ENCODE measurements at places on chromosomes 2 and 18.

DNA sequence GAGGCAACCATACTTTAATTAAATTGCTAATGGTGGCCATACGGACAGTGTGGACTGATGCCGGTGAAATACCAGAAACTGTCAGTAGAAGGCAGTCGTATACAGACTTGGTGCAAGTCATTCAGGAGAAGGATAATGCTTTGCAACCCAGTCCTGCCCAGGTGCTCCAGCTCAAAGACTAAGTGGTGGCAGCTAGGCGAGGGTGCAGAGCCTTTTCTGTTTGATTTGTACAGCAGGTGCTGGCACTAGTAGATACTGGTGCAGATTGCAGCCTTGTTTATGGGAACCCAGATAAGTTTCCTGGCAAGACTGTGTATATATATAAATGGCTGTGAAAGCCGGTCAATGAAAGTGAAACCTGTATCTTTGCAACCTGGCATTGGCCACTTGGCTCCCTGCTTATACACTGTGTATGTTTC lies 208.3 kb upstream of the SYT4 start:
- no peak for DNase-seq

GRCh38 chr2:16663121-16663905 lies 2.3 kb downstream of the CYRIA start:
- DNase-seq: no peak

DNA sequence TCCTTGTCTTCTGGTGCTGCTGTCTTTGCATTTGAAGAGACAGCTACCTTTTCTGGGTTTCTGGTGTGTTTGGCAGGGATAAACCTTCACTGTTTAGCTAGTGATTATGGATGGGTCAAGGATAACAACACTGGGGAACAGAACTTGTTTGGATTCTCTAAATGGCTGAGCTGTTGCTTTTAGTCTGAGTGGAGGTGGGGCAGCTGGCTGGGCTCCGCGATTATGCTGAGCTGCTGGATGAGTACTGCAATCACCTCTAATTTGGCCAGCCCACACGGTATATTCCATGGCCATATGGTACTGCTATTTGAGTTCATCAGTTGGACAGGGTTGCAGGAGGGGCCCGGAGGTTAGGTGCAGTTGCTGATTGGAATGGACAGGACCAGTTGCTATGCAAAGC lies 361.6 kb upstream of the TFPI start:
- DNase-seq: no peak

- DNase-seq: no peak
These were observed 320.0 kb downstream of the MTX2 start for GRCh38 chr2:176589287-176589686.

DNA sequence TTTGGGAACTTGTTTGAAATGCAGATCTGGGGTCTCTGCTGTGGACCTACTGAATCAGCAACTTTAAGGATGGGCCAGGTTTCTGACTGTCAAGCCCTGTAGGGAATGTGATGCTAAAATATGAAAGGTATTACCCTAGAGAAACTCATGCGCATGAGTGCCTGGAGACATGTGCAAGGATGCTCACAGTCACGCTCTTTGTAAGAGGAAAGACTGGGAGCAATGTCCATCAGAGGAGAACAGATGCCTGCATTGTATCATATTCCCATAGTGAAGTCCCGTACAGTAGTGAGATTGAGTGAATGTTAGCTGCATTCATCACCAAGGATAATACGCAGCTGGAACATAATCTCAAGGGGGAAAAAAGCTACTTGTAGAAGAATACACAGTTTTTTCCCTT lies 14.1 kb downstream of the ZNF407 start:
- no peak for DNase-seq

GRCh38 chr18:7657937-7658336 lies 90.8 kb downstream of the PTPRM start:
- no peak for DNase-seq

- DNase-seq: no peak
These were observed 172.9 kb downstream of the NDUFA10 start for GRCh38 chr2:239852272-239852671.

- no peak for DNase-seq
These were observed 37.5 kb upstream of the SERPINB2 start for GRCh38 chr18:63850020-63850419.

GRCh38 chr2:240916571-240917008 lies 10.5 kb downstream of the CROCC2 start:
- no peak for DNase-seq

DNA sequence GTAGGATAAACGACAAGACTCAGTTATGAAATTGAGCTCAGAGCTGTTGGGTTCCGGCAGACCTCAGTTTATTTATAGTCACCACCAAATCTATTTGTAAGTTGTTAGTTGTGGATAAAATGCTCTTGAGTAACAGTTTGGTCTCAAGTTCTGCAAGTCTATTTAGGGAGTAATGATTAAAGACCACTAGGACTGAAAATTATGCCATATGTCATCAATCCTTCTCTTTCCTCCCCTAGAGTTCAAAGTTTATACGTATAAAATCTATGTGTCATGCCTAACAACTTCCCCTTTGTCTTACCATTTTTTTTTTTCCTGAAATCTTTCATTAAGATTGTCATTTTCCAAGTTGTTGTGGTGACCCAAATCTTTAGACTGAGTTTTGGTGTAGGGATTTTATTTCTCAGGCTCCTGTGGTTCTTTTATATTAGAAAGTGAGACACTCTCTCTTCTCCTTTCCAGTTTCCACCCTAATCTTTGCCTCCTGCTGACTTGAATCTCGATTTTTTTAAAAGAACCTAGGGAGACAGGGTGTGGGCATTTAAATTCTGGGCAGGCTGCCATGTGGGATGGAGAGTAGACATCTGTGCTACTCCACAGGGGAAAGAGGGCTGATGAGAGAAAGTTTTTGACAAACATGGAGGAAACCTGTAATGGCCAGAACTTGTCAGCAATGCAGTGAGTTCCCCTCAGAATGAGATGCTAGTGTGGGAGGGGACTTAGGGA lies 51.0 kb downstream of the LAMA3 start:
- no peak for DNase-seq

- no peak for DNase-seq
These were observed 657.0 kb upstream of the SYT4 start for GRCh38 chr18:43934322-43934721.

DNA sequence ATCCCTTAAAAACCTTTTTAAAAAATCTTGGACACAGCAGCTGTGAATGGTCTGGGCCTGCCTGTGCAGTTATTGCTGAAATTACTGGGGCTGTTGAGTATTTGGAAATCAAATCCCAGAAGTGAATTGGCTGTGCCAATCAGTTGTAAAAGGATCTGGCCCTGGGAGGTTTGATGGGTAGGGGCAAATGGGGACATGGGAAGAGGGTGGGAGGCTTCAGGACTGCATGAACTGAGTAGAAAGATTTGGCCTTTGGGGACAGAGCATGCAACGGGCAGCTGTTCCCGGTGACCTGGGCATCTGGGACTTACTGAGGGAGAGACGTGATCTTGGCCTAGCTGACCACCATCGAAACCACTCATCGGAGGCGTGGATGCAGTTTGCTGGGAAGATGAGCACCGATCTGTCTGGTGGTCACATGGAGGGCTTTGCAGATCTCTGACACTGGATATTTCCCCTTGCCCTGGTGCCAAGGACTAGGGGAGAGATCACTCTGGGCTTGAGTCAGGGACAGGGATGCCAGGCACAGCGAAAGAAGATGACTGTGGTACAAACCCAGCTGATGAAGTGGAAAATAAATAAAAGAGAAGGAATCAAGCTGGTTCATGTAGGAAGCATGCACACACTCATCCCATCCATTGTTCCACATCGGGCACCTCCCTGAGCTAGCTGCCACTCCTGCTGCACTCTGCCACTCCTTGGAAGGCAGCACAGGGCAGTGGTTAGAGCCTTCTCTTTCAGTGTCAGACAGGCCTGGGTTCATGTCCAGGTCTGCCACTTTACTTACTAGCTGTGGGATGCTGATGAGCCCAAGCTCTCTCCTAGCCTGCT lies 58.4 kb downstream of the SEMA4F start:
- DNase-seq: no peak

- DNase-seq: no peak
These were observed 646.3 kb upstream of the LRATD1 start for GRCh38 chr2:13986119-13986720.

DNA sequence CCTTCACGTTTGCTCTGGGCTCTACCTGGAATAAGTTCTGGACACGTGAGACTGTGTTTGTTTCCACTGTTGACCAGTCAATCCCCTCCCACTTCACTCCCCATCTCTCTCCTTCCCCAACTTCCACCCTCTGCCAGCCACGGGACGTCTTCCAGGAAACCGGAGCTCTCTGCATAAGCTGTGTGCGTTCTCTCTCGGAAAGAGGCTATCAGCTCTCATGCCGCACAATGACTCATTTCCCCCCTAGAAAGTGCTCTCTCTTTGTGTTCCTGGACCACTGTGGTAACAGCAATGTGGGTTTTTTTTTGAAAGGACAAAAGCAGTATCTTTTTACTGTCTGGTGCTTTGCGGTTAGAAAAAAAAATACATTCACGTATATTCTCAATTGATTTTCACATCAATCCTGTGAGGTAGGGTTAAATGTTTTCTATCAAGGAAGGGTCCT lies 10.2 kb downstream of the PROKR1 start:
- DNase-seq: no peak

- DNase-seq: no peak
These were observed 37.7 kb upstream of the TBC1D8 start for GRCh38 chr2:101188683-101189405.

GRCh38 chr2:128090945-128091725 lies at the start of gene UGGT1:
UGGT1 (plus strand) TSS chr2:128091200; CDS start chr2:128091358, 158 bp downstream.
- DNase-seq: peak; percentile 77

GRCh38 chr18:54360406-54360805 lies 2.7 kb downstream of the C18orf54 start:
- no peak for DNase-seq

DNA sequence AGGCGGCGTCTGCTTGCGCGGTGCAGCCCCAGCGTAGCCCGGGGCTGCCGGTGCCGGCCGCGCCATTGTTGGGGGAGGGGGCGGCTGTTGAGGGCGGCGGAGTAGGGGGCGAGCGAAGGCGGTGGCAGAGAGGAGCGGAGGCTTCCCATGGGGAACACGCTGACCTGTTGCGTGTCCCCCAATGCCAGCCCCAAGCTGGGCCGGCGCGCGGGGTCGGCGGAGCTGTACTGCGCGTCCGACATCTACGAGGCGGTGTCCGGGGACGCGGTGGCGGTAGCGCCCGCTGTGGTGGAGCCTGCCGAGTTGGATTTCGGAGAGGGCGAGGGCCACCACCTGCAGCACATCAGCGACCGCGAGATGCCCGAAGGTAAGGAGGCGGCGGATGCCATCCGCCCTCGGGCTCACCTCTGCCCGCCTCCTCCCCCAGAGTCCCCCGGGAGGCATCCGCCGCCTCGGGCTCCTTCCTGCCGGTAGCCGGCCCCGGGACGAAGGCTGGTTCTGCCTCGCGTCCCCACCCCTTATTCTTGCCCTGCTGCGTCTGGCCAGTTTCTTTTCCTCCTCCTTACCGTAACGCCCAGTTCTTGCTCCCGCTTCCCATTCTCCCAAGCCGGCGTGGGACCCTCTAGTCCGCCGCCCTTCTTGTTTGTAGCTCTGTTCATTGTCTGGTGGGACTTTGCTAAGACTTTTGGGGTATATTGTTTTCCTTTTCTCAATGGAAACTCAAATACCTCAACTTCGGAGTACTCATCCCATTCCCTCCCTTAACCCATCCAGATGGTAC lies 500 bp downstream of the CCNYL1 start:
- no peak for DNase-seq

All from stimulated activated CD4-positive, alpha-beta T cell treated with anti-CD3 and anti-CD28 coated beads, Interleukin-1b, Interleukin-23, amount 100 ng/mL, for 1 hour (primary cell).